ENCODE measurements at places on chromosomes 12 and 14.
A peak's percentile ranks its signal among the peaks of the same experiment; 100 is the strongest.

DNA sequence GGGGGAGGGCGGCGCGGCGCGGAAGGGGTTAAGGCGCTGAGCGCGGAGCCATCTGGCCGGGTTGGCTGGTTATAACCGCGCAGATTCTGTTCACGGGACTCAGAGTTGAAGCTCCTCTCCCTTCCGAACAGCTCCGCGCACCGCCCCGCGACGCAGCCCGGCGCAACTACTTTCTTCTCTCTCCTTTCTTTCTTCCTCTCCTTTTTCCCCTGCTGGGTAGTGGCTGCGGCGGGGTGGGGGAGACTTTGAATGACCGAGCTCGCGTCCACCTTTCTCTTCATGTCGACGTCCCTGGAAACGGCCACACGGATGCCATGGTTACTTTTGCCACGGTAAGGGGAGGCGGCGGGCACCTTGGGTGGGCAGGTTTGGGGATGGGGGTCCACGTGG, at the start of gene NTF3:
Gene NTF3 (plus strand): TSS at position 98 of the 390 bp plus-strand sequence. CDS start 217 bp downstream, at position 315.
- DNase-seq, result no peak

DNA sequence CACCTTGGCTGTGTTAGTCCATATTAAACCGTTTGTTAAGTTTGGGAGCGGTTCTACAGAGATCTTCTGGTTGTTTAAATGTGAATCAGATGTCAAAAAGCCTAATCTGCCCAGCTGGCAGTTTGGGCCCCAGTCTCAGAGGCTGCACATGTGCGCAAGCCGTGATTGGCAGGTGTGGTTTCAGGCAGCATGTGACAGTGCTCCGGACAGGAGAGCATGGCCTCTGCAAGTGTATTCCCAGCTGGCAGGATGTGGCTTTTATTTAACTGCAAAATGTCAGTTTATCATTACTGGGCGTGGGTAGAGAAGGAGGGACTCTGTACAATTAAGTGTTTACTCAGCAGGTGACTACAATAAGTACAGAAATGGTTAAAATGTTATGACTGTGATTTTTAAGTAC, 77.5 kb downstream of the PELI2 start:
- peak; percentile 43 for DNase-seq

DNA sequence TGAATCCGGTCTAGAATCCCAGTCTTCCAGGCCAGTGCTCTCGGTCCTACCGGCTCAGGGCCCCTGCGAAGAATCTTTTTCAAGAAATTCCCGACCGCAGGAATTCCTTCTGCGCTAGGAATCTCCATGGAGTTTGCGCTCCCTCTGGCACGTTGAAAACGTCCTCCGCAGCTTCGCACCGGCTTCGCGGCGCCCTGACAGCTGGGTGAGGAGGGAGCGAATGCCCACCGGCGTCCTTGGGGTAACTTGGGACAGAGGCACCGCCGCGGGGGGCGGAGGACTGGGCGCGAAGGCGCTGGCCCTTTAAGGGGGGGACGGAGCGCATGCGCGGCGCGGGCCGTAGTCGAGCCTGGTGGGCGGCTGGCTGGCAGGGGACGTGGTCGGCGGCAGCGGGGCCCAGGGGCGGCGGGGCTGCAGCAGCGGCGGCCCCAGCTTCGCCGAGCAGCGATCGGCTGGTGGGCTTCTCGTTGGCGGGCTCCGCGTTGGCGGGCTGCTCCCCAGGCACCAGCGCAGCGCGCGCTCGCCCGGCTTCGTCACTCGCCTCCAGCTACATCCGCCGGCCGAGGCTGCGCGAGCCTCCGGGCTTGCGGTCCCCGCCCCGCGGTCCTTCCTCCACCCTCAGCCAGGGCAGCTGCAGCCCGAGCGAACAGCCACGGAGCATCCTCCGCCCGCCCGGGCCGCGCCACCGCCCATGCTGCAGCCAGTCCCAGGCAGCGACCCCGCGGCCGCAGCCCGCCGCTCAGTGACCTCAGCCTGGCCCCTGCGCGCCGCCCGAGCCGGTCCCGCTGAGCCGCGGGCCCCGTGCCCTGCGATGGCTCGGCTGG, at the start of gene VASH1:
Gene VASH1 (plus strand): TSS at position 333 of the 824 bp plus-strand sequence. CDS start 1,354 bp downstream, outside the sequence.
- DNase-seq, result peak; percentile 81

DNA sequence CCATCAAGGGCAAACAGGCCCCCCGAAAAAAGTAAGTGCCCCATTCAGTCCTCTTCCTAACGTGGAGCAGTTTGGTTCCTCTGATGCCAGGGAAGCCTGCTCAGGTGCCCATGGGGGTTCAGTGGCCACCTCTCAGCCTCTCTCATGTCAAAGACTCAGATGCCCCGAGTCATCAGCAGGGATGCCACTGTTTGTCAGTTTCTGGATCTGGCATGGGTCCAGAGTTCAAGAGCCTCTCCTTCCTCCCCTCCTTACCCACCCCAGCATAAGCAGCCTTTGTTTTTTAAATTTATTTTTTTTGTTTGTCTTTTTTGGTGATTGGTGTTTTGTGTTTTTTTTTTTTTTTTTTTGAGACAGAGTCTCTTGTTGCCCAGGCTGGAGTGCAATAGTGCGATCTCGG, 11.3 kb downstream of the KMT5A start:
- DNase-seq, result no peak

DNA sequence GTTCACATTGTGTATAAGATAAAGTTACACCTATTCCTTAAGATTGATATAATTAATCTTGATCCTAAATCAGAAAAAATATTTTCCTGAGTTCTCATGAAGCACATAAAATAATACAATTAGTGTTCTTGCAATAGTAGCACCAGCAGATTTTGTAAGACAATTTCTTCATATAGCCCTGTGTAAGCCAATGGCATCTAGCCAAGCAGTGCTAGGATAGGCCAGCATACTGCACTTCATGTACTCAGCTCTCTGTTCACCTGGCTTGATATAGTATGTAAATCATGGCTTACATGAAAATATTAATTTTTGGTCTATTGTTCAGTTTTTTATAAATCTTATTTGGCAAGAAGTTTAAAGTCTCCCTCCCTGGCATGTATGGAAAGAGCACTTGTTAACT, 1.9 kb downstream of the KLRF2 start:
- DNase-seq, result no peak

- DNase-seq, result no peak
Measured at GRCh38 chr12:70271025-70271424, 27.8 kb downstream of the CNOT2 start.

DNA sequence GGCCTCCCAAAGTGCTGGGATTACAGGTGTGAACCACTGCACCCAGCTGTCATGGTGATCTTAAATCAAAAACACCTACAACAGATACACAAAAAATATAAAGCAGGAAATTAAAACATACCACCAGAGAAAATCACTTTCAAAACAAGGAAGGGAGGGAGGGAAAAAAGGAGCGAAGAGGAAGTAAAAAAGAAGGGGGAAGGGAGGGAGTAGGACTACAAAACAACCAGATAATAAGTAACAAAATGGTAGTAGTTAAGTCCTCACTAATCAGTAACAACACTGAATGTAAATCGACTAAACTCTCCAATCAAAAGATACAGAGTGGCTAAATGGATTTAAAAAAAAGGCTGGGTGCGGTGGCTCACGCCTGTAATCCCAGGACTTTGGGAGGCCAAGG, 89.0 kb downstream of the SH2B3 start:
- DNase-seq, result no peak

- no peak for DNase-seq
Measured at GRCh38 chr14:85873006-85873405, 343.1 kb downstream of the FLRT2 start.

- DNase-seq, result no peak
Measured at GRCh38 chr14:89296281-89296745, 120.7 kb downstream of the FOXN3 start.

DNA sequence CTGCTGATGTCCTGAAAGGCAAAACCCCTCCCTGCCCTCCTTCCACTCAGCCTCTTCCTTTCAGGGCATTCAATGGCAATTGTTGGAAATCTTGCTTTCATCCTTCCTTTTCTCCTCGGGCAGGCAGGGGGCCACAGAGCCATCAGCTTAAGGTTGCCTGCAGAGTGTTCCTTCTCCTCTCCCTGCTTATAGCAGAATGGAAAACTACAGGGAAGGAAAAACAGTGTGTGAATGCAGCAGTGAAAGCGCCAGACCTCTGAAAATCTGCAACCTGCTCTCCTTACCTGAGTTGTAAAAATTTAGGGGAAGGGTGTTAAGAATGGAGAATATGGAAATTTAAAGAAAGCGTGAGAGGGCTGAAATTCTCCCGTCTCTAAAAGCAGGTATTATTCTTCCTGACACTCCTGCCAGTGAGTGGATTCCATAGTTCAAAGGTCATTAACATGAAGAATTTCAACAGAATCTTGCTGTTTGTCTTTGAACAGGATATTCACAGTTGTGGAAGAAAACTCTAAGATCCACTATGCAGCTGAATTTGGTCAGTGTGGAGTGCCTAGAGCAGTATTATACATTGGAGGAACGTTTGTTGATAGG, 348.8 kb downstream of the KCNH5 start:
- no peak for DNase-seq

- DNase-seq, result no peak
Measured at GRCh38 chr14:56088941-56089340, 29.3 kb upstream of the PELI2 start.

- DNase-seq, result peak; percentile 63
Measured at GRCh38 chr12:104643819-104644669, 187.3 kb downstream of the CHST11 start.

DNA sequence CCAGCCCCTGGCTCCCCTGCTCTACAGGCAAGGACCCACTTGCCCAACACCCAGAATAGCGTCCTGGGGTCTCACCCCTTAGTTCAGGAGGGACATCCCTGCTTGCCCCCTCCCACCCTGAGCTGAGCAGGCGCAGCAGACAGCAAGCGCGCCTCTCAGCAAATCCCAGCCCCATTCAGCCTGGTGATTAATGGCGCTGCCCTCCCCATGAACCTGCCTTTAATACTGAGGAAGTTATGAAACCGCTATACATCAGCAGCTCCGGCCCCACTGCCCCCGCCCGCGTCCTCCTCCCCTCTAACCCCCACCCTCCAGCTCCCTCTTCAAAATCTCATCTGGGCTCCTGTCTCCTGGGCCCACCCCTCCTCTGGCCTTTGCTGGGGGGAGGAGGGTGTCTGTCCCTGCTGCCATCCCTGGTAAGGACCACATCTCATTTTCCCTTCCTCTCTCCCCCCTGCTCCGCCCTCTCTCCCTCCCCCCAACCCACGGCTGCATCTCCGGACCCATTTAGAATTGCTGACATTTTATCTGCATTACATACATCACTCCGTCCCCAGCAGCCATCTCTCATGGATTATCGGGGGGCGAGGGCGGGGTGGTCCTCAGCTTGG, 7.1 kb upstream of the SMUG1 start:
- peak; percentile 25 for DNase-seq

GRCh38 chr12:96907671-96908422, 790 bp downstream of the NEDD1 start:
- no peak for DNase-seq

Measured in GM06990 (cell line).